ENCODE measurements at places on chromosomes 2 and 18.

GRCh38 chr2:172889768-172890430 lies 154.3 kb downstream of the RAPGEF4 start:
- DNase-seq = no peak

GRCh38 chr2:170313347-170313991 lies 135.5 kb downstream of the MYO3B start:
- no peak for DNase-seq

- DNase-seq = no peak
Observed at GRCh38 chr2:30368258-30368657, 78.8 kb upstream of the LCLAT1 start.

GRCh38 chr18:58302811-58303210 lies 258.8 kb downstream of the NEDD4L start:
- no peak for DNase-seq

Measured in large intestine (tissue), 12 donors.